ENCODE measurements at places on chromosomes 2 and 18.
A peak's percentile ranks its signal among the peaks of the same experiment; 100 is the strongest.

- no peak for DNase-seq
Measured at GRCh38 chr18:49618742-49619681, 57.2 kb downstream of the LIPG start.

DNA sequence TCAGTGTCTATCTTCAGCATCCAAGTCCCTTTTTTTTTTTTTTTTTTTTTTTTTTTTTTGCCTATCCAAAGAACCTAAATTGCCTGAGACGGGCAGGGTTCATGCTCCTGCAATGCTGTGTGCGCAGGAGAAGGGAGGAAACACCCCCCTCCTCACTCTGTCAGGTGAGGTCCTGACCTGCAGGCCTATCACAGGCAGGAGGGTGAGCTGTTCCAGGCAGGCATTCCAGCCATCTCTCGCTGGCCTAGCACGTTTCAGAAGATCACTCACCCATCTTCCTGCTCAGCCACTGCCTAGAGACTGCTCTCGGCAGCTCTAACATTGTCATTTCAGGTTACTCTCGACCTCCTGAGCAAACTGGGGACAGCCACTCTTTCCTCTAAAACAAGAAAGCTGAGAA is 48.4 kb upstream of the LAPTM4A start:
- no peak for DNase-seq

GRCh38 chr2:215744514-215744913 is 268.8 kb downstream of the MREG start:
- no peak for DNase-seq

DNA sequence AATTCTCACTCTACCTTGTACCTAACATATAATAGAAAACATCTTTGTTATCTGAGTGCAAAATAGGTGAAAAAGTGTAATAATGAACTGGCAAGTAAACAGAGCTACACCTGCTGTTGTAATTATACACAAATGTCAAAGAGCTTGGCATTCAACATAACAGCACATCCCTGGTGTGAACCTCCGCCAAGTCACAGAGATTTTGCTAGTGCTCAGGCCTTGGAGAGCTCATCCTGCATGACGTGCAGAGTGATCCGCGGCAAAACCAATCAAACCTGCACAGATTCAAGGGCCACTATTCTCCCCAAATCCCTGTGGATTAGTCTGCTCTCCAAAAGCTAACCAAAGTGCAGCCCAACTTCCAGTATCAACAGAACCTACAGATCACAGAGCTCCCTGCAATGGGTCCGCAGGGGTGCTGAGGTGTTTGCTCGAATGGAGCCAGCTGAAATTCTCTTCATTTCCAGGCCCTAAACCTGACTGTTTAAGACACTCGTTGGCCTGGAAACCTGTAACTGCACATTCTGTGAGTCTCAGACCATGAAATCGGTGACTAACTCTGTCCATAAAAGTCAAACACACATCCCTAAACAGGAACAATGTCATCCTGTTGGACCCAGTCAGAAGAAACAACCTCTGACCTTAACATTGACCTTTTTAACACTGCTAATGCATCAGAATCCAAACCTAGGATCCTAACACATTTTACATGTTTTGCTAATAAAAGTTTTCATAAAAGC is 111.8 kb downstream of the EPB41L3 start:
- no peak for DNase-seq

- peak; percentile 60 for DNase-seq
Measured at GRCh38 chr2:242031481-242032019, 162.0 kb downstream of the RTP5 start.

DNA sequence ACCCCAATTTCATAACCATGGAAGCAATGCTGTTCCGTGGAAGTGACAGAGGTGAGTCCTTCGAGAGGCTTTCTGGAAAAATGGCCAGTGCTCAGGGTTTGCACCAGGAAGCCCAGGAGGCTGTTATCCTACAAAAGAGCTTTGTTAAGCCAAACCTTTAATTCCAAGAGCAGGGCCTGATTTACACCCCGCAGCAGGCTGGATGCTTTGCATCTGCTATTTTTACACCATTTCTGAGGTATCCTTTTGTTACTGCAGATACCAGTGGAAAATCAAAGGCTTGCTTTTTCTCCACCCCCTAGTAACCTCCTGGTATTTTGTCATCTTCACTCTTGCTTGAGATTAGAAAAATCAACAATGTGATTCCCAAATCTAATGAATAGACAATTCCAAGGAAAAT is 380.6 kb downstream of the SOX11 start:
- DNase-seq: no peak

- no peak for DNase-seq
Measured at GRCh38 chr2:128302011-128302743, 16.5 kb downstream of the HS6ST1 start.

DNA sequence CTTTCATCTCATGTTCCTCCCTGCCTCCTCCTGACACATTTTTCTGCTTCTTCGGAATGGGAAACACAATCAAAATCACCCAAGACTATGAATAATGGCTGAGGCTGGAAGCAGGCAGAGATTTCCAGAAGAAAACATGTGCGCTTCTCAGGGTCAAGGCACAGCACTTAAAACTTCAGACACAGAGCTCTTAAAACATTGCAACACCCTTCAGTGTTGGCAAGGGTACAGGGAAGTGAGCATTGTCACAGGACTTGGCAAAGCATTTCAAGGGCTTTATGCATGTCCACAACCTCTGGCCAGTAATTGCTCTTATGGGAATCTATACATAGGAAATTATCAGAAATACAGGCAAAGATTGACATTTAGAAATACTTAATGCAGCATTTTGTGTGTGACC is 477.6 kb upstream of the KLHL29 start:
- DNase-seq: no peak

GRCh38 chr2:113053666-113054065 is 999 bp upstream of the IL36B start:
- no peak for DNase-seq

GRCh38 chr2:85455552-85456090 is 37.1 kb downstream of the SH2D6 start:
- DNase-seq: no peak

DNA sequence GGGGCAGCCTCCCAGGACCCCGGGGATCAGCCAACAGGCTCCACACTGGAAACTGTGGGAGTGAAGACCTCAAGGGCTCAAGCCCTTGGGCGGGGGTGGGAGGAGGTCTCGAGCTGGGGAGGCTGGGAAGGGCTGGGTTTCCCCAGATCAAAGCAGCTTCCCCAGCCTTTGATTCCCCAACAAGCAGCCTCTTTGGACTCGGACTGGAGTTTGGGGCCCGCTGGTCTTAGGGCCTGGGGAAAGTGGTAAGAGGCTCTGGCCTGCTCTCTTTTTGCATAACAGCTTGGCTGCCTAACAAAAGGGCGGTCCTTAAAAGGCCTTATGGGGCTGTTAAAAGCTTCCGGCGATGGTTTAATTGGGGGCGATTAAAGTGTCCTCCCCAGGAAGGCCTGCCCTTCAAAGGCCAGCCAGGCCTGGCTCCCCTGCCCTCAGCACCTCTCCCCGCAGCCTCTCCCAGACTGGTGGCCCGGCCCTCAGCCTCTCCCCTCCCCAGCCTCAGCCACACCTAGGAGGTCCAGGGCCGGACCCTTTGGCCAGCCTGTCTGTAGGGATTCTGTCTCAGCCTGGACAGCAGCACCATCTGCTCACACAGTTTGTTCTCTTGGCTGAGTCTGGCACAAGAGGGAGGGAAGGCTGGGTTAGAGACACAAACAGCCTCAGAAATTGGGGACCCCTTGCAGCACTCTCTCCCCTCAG is 39.6 kb downstream of the ZFP36L2 start:
- DNase-seq: no peak

- DNase-seq: no peak
Measured at GRCh38 chr2:156325688-156326525, 6.6 kb downstream of the NR4A2 start.

DNA sequence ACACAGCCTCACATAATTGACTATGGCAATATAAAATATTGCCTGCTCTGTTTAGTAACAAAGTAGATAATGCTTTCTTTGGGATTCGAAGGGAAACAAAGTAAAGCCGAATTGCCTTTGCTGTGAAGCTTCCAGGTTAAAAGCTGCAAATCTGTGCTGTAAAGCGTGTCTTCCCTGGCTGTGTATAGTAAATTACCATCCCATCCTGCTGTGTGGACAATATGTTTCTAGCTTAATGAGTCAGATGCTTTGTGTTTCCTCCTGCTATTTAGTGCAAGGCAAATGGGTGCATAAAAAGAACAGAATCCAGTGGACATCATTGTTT is 265.1 kb downstream of the SOCS6 start:
- DNase-seq: no peak

- DNase-seq: no peak
Measured at GRCh38 chr2:656676-657075, 20.5 kb downstream of the TMEM18 start.

DNA sequence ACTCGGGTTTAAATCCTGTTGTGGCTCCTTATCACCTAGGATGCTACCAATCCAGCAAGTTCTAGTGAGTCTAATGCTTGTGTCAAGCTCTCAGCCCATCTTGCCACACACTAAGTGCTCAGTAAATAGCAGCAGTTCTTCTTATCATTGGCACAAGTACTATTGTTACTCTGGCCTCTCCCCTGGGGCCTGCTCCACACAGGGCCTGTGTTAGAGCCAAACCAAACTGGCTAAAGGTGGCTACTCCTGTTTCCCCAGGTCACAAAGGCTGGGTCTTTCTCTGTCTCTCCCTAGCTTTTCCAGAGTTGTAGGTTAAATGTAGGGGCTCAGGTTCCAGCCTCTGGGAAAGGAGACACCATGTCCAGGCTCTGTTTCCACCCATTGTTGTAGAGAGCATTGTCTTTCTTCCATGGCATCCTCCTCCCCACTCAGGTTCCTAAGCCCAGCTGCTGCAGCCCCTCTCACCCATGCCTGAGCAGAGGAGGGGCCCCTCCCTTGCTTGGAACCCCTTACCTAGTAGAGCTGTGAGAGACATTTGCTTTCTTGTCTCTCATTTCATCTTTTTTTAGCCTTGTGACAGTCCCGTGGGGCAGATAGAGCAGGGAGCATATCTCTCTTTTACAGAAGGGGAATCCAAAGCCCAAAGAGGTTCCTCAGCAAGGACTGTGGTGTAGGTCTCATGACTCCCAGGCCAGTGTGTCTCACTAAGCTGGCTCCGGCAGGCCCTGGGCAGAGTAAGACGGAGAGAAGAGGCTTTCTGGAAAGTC is 56.4 kb upstream of the OTOF start:
- no peak for DNase-seq

- no peak for DNase-seq
Measured at GRCh38 chr2:83282841-83283240, 1176.2 kb downstream of the SUCLG1 start.

DNA sequence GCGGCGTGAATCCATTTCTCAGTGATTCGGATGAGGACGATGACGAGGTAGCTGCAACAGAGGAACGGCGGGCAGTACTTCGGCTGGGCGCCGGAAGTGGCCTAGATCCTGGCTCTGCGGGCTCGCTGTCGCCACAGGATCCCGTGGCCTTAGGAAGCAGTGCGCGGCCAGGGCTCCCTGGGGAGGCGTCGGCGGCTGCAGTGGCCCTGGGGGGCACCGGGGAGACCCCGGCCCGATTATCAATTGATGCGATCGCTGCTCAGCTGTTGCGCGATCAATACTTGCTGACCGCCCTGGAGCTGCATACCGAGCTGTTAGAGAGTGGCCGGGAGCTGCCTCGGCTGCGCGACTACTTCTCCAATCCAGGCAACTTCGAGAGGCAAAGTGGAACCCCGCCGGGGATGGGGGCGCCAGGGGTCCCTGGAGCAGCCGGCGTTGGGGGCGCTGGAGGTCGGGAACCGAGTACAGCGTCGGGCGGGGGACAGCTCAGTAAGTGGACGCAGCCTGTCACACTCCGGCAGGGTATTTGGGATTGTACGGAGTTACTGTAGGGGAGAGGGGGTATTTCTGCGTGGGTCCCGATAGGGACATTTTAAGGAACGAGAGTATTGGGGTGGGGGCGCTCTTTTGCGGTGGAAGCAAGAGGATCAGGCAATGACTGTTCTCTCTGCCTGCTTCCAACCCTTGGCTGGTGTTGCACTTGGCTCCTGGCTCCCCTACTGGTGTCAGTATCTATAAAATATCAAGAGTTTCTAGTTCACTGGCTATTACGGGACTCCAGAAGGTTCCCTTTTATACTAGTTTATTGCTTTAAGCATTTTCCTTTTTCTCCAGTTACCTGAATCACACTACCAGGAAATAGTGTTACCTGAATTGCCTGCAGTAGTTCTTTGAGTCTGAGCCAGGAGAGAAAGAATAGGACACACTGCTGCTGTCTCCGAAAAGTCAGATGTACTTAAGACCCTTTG is 772 bp downstream of the RELCH start:
- DNase-seq: peak; percentile 9

DNA sequence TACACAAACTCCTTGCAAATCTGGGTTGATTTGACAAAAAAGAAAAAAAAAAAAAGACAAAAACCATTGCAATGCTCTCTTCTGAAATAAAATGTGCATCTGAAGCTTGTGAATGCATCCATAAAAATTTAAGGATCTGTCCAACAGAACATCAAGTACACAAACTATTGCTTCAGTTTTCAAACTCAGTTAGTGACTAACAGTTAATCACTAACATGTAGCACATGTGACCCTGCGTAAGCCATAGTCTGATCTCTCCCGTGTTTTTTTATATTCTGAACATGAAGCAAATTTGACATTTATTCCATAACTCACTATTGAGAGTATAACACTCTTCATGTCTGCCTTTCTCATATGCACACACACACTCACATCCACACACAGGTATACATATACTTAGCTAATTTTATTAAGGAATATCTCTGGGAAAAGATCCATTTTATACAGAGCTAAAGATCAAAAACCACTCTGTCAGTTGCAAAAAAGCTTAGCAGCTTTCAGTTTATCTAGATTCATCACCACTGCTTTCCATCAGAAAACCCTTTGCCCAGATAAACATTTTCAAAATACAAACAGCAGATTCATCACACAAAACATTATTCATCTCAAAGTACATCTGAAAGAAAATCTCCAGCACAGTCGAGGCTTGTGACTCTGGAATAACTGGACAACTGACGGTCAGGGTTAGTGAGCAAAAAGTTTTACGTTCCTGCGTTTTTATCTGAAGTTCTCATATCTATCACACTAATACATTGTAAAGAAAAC is 1000.4 kb upstream of the ACVR2A start:
- DNase-seq: no peak

DNA sequence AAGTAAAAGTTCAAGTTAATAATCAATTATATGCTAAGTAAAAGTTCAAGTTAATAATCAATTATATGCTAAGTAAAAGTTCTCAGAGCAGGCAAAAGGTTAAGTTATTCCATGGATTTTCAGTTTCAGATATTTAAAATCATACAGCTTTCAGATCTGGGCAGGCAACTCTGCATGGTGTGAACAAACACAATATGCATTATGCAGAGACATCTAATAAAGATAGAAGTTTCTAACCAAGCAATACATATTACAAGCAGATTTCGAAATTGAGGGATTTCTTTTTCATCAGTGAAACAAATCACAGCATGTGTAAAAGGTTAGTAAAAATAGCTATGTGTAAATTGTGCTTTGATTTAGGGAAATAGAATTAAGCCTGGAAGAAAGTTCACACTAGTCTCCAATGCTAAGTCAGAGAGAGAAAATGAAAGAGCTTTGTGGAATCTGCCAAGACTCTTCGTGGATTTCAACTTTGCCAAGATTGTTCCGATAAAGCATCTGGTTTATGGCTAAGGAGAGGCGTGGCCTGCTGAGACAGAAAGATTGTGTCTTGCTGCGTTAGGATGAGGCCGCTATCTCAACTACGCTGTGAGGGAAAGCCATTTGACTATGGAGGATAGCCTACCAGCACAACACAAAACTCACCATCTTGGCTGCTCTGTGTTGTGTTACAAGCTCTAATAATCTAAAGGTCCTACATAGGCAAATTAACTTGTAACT is 60.1 kb upstream of the SLC16A14 start:
- DNase-seq: no peak

- DNase-seq: no peak
Measured at GRCh38 chr18:31574359-31574758, 17.3 kb upstream of the TTR start.

- no peak for DNase-seq
Measured at GRCh38 chr2:77962943-77963342, 440.8 kb upstream of the LRRTM4 start.
